OCI-LY7 (cell line): ENCODE measurements at places on chromosomes 6 and 20.
A peak's percentile ranks its signal among the peaks of the same experiment; 100 is the strongest.

- no peak for DNase-seq
These were observed 33.8 kb downstream of the TOX2 start for GRCh38 chr20:43948455-43948854.

DNA sequence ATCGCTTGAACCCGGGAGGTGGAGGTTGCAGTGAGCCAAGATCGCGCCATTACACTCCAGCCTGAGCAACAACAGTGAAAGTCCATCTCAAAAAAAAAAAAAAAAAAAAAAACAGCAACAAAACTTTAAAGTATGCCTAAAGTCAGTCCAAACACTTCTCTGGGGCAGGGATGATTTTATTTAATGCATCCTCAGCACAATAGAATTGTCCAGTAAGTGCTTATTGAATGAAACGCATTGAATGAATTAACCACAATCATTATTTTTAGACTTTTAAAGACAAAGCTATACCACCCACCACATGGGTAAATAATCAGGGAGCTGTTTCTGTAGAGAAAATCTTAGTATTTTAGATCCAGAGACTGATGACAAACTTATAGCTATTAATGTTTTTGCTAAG, 16.6 kb upstream of the CTAGE9 start:
- no peak for DNase-seq

DNA sequence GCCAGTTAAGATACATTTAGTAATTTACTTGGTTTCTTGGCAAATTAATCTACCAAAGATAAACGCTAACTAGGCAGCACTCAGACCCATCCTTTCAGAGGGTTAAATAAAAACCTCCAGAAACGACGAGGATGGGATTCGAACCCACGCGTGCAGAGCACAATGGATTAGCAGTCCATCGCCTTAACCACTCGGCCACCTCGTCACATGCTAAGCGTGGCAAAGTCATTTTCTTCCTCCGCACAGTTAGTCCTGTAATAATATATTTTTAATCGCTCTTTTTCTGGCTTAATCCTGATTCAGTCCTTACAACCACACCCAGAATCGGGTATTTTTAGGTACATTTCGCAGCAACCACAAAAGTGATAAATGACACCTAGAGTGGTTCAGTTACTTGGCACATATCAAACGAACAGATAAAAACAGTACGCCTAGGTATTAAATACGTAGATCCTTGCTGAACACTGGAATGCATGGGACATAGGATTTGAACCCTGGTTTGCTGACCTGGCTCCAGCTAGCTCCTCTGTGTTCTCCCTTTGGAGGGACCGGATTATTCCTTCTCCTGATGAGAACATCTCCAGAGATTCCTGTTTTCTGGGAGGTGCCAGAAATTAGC, 71.6 kb downstream of the GPX5 start:
- DNase-seq = no peak

DNA sequence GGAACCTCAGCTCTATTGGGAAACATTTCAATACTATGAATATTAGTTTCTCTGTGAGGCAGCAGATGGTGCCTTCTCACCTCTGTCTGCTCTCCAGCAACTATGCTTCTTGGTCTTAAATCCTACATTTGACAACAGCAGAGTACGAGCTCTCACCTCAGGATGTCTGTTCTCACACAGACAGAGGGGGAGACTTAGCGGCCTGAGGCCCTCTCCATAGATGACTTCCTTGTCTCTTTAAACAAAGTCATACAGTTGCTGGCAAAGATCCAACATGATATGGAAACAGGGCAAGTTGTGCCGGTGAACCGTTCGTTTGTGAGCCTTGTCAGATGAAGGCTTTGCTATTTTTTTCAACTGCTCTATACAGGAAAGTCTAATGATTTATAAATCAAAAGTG, 43.7 kb upstream of the GABRR1 start:
- peak; percentile 43 for DNase-seq

DNA sequence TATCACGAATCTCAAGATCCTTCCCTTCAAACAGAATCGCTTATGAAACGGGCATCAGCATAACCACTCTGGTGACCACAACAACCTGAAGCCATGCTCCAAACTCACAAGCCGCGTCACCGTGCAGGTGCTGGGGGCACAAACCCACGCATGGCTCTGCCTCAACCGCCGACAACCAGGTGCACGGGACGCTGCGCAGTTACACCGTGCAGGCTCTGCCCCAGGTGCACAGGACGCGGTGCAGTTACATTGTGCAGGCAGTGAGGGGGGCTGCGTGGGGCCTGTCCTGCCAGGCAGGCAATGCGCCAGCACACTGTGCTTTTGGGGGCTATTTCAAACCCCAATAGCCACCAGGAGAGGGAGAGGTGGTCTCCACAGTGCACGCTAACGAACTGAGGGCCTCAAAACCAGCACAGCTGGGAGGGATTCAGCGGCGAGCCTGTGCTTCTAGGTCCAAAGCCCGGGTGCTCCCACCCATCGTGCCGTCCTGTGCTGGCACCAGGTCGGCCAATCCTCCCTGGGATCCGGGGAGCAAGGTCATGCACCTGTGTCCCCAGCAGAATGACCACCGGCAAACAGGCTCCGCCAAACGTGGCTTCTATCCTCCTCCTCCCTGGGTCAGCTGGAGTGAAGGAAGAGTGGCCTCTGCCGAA, 35.8 kb downstream of the ZBTB46 start:
- peak; percentile 44 for DNase-seq

DNA sequence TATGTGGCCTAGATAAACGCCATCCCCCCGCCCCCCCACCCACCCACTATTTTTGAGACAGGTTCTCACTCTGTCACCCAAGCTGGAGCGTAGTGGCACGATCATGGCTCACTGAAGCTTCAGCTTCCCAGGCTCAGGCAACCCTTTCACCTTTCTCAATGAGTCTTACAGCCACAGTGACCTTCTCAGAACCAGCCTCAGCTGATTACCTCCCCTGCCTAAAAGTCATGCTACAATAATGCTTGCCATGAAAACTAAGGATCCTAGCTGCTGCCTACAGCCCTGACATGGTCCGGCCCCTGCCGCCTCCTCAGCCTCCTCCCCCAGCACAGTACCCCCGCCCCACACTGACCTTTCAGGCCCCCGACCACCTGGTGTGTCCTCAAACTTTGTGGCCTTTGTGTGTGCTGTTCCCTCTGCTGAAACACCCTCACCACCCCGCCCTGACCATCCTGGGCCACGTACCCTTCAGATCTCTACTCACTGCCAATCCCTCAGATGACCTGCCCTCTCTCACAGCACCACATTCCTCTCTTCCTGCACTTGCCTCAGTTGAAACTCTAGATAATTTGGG, 31.3 kb downstream of the PNPLA1 start:
- DNase-seq = no peak

DNA sequence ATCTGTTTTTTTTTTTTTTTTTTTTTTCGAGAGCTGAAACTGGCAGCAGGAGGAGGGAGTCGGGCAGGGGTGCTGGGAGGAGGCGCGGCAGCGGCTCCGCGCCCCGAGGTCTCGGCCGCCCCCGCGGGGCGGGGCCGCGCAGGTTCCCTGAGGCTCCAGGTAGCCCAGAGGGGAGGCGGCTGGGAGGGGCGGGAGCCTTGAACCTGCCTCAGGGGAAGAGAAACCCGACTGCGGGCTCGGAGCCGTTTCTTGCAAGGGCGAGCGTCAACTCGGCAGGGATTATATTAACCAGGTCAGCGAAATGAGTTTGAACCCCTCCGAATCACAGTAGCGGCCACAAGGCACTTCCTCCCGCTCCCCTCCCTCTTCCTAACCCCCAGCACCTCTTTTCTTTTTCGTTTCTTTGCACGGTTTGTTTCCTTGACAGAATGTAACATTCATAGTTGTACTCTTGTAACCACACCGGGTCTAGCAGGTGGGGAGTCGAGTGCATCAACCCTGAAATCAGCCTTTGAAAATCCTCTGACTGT, 2.0 kb downstream of the MYB start:
- DNase-seq = peak; percentile 89

DNA sequence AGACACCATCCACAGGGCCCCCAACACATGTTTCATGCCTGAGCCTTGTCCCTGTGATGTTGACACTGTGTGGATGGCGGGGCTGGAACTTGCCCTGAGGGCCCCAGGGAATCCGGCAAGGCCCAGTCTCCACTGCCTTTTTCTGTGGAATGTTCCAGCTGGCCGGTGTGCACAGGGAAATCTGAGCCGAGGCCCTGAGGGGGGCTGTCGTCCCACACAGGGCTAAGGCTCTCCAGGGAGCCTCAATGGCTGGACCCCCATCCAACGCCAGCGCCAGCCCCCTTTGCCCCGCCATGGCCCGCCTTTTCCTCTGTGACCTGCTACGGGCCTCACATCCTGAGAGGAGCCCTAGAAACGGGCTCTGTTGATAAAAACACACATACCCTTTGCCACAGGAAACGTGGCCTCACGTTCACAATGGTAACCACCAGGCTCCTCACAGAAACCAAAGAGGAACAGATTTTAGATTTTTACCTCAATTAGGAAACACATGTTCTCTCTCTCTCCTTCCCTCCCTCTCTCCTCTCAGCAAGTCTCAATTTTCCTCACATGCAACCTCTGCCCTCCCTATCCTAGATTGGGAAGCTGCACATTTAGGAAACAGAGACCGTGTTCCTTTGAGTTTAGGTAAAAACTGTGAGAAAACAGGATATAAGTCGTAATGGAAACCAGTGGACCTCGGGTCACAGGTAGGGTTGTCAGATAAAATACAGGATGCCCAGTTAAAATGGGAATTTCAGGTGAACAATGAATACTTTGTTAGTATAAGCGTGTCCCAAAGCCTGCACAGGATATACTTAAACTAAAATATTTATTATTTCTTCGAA, 13.7 kb upstream of the ZNF831 start:
- DNase-seq = peak; percentile 39

DNA sequence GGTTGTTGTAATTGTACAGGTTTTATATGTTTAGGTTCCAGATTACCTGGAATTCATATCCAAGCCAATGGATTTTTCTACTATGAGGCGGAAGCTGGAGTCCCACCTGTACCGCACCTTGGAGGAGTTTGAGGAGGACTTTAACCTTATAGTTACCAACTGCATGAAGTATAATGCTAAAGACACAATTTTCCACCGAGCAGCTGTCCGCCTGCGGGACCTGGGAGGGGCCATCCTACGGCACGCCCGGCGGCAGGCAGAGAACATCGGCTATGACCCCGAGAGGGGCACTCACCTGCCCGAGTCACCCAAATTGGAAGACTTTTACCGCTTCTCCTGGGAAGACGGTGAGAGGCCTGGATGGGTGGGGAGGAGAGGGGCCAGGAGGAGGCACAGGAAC, 13.6 kb downstream of the BRPF3 start:
- no peak for DNase-seq

- no peak for DNase-seq
These were observed 227.0 kb upstream of the MARCKS start for GRCh38 chr6:113629975-113630737.

- no peak for DNase-seq
These were observed 7.8 kb upstream of the APMAP start for GRCh38 chr20:25000268-25000801.

DNA sequence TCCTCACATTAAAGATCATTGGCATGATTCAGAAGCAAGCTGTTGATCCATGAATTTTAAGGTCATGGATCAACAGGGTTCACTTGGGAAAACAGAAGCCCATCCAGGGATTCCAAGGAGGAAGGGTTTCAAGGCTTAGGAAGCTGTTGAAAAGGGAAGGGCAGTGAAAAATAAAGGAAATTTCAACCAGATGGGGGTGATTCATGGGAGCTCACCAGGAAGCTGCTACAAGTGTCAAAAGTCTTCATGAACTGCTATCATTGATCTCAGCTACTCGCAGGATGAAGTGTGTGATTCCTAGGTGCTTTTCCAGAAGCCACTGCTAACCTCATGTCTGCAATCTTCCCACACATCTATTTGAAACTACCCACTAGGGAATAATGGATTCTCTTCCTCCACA, 26.2 kb downstream of the ADTRP start:
- no peak for DNase-seq

DNA sequence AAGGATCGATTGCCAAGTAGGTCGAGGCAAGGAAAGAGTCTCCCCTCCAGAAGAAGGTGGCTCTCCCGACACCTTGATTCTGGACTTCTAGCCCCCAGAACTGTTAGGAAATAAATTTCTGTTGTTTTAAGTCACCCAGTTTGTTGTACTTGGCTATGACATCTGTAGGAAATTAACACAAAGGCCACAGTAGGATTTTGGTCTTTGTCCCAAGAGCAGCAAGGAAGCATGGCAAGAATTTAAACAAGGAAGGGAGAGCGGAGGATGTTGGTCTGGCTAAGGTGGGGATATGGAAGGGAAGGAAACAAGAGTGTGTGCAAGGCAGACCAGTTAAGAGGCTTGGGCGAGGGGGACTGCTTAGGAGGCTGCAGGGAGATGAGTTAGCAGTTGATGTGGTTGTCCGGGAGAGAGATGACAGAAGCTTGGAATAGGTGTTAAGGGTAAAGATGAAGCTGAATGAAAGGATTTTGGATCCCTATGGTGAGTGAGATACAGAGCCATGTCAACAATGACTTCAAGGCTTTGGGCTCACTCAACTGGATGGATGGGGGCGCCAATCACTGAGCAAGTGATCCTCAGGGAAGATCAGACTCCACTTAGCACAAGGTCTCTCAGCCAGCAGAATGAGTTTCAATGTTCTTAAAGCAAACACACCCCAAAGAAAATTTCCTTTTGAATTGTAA, 140.5 kb upstream of the ZNF217 start:
- no peak for DNase-seq

DNA sequence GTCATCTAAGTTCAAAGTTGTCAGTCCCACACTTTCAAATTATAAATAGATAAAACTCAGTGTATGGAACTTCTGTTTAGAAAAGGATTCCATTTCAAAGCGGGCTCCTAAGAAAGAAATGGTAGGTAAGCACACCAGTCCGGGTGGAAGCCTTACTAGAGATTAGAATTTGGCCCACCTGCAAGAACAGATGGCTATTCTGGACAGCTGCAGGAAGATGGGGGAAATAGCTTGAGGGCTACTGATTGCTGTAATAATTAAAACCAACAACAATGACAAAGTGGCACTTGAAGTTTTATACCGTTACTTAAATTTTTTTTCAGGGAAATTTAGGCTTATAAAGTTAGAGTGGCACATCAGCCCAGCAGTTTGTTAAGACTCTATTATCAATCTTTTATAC, 83.3 kb downstream of the HIVEP2 start:
- DNase-seq = peak; percentile 64

DNA sequence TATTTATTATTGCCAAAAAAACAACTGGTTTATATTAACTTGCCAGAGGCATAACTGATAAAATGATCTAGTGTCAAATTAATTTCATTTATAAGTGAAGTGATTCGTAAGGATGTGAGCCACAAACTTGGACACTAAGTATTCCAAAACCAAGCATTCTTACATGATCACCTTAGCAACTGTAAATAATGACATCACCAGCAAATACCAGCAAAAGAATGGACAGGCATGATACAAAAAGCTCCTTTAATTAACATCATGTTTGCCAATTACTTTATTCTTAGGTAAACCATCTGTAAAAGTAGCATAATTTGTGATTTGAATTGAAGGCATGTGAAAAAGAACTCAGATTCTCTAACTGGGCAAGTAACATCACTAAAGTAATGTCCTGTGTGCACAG, 17.2 kb upstream of the FNDC1 start:
- DNase-seq = no peak

GRCh38 chr6:20583444-20583800, 49.2 kb downstream of the CDKAL1 start:
- DNase-seq = no peak
